ENCODE measurements at places on chromosomes 11 and 22.

GRCh38 chr11:106389101-106389500 lies 311.6 kb downstream of the AASDHPPT start:
- no peak for DNase-seq

GRCh38 chr11:2156416-2157182 lies 4.4 kb downstream of the INS start:
- DNase-seq: peak; percentile 70

DNA sequence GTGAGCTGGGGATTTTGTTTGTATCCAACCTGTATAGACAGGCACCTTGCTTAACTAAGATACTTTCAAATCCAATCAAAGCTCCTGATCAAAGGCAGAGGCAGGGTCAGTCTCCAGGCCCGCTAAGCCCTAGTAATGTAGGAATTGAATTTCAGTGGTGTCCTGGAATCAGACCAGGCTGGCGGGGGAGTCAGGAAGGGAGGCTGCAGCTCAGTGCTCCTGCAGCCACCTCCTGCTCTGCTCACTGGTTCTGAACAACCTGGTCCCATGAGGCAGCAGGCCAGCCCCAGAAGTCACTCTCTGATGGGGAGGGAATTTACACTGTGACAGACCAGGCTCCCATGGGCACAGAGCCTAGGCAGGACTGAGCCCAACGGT lies 38.5 kb upstream of the GALNT18 start:
- DNase-seq: no peak

GRCh38 chr11:111540937-111541253 lies 375 bp downstream of the LAYN start:
- no peak for DNase-seq

DNA sequence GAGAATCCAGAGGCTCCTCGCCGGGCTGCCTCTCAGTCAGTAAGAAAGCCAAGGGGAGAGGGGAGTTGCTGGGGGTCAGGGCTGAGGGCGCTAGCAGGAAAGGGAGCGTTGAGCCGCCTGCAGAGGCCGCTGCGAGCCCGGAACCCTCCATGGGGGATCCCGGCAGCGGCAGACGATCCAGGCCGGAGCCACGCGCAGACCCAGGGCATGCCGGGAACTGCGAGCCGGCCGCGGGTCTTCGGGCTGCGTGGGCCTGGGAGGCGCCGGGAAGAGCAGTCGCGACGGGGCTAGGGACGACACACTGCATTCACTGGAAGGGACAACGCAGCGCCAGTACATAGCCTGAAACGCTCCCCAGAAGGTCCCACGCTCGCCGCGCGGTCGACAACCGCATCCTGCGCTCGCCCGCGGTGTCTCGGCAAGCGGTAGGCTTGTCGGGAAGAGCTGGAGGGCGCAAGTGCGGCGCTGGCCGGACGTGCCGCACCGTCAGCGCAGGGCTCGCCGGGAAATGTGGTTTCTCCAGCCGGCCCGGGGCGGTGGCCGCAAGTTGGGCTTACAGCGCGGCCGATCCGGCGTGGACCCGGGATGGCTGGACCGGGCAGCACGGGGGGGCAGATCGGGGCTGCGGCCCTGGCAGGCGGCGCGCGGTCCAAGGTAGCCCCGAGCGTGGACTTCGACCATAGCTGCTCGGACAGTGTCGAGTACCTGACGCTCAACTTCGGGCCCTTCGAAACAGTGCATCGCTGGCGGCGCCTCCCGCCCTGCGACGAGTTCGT lies at the start of gene LZTR1:
Gene LZTR1, plus strand, starts transcription at position 511 of the 776 bp plus-strand sequence. Its CDS starts 75 bp downstream, at position 586.
- peak; percentile 80 for DNase-seq

GRCh38 chr22:23065495-23066122 lies 4.7 kb upstream of the GNAZ start:
- no peak for DNase-seq

DNA sequence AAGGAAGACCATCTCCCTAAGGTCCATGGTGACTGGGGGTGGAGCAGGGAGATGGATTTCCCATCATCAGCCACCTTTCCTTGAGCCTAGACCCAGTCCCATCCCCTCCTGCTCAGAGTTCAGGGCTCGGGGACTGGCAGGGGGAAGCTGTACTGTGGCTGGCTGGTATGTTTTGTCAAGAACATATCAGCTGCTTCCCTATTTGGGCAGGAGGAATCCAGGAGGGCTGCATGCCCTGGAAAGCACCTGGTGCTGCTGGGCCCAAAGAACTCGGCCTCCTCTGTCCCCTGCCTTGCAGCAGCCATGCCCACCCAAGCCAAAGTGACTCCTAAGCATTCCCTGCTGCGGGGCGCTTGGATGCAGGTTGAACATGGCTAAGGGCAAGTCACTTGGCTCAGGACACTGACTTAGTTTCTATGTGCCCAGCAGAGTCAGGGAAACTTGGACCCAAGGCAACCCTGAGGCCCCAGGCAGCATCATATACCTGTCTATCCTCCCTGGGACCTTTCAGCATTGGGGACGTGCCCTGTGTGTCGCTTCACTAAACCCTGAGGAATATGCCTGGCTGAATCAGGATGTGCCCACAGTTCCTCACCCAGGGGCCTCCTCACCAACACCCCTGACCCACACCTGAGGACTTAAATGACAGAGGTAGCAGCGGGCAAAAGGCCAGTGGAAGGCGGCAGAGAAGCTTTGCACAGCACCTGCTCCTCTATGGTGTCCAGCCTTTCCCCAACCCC lies 43.1 kb downstream of the BUD13 start:
- DNase-seq: no peak

All from activated CD8-positive, alpha-beta T cell treated with anti-CD3 and anti-CD28 coated beads, Interleukin-2, amount 10 ng/mL, durations not matched to agents 7 days and 5 days (primary cell).